MCF 10A (cell line): ENCODE measurements at places on chromosomes 7 and 10. TPM values are rescaled to one million over a fixed set of nuclear protein-coding genes. Genes with fewer than 3 reads are reported as not detected.
A peak's percentile ranks its signal among the peaks of the same experiment; 100 is the strongest.

- peaks cover 26% of the 10 kb centered on the region for H3K36me3 ChIP-seq
- DNase-seq: no peak
- H3K4me1 ChIP-seq: peaks cover 22% of the 10 kb centered on the region
- H3K27ac ChIP-seq: no peak overlapping the region
- no peak overlapping the region for H3K4me3 ChIP-seq
- no peaks in the 10 kb centered on the region for H3K27me3 ChIP-seq
Measured at GRCh38 chr10:59885430-59886134, 20.8 kb downstream of the CCDC6 start.

GRCh38 chr10:24848195-24848594 lies 104.2 kb downstream of the PRTFDC1 start:
- no peaks in the 10 kb centered on the region for H3K27me3 ChIP-seq
- no peak overlapping the region for H3K4me3 ChIP-seq
- H3K4me1 ChIP-seq: peaks cover 27% of the 10 kb centered on the region

DNA sequence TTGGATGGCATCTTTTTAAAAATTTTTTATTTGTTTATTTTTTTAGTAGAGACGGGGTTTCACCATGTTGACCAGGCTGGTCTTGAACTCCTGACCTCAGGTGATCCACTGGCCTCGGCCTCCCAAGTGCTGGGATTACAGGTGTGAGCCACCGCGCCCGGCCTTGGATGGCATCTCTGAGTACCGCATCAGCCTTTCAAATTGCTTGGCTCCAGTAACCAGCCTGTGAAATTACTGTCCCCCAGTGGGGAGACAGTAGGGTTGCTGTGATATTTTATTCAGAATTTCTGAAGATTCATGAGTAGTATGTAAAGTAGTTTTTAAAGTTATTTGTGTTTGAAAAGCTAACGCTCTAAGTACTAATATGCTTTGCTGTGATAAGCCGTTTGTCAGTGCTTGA lies 1.2 kb downstream of the NUB1 start:
- H3K27ac ChIP-seq: peak overlapping the region; percentile 35
- peaks cover 39% of the 10 kb centered on the region for H3K36me3 ChIP-seq
- H3K27me3 ChIP-seq: no peaks in the 10 kb centered on the region
- H3K4me3 ChIP-seq: peak overlapping the region; percentile 77

DNA sequence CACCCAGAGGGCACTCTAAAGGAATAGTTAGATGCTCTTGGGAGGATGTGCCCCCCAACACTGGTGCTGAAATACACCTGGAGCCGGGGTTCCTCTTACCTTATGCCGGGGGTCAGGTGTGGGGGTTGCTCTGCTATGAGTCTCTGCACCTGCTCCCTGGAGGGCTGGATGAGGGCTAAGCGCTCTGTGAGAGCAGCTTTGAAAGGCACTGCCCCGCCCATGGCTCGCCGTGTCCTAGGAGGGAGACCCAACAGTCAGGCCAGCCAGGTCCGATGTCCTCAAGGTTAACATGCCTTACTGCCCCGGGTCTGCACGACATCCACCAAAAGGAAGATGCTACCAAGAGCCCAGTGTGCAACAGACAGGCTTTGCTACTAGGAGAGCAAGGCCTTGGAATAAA lies 31.7 kb downstream of the PSPH start:
- peaks cover 81% of the 10 kb centered on the region for H3K36me3 ChIP-seq
- DNase-seq: no peak
- peaks cover 5% of the 10 kb centered on the region for H3K4me1 ChIP-seq
- no peak overlapping the region for H3K27ac ChIP-seq

- no peaks in the 10 kb centered on the region for H3K27me3 ChIP-seq
- no peak overlapping the region for H3K4me3 ChIP-seq
- no peak overlapping the region for H3K27ac ChIP-seq
Measured at GRCh38 chr7:28245123-28245878, 64.7 kb upstream of the JAZF1 start.

GRCh38 chr7:94425546-94425945 lies 30.9 kb downstream of the COL1A2 start:
- peaks cover 8% of the 10 kb centered on the region for H3K4me1 ChIP-seq
- H3K27me3 ChIP-seq: no peaks in the 10 kb centered on the region
- no peak overlapping the region for H3K4me3 ChIP-seq
- peak overlapping the region; percentile 40 for H3K27ac ChIP-seq

GRCh38 chr10:102009801-102010425 lies 46.1 kb downstream of the ARMH3 start:
- no peak overlapping the region for H3K4me3 ChIP-seq
- H3K27me3 ChIP-seq: no peaks in the 10 kb centered on the region
- peak; percentile 87 for DNase-seq
- H3K36me3 ChIP-seq: peaks cover 52% of the 10 kb centered on the region

DNA sequence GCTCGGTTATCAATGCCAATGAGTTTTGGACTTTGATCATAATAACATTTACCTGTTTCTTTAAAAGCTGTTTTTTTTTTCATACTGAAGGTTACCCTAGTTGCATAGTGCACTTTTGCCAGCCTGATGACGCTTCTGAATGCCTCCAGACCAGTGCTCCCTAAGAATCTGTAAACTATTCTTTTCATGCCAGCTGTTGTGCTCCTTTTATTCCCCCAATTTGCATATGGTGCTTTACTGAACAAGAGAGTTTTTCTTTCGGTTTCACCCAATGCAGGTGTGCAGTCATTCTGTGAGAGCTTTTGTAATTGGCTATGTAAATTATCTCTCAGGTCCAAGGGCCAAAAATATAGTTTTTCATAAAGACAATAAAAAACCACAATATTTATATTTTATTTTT lies 48.1 kb upstream of the GLCCI1 start:
- no peak for DNase-seq
- no peak overlapping the region for H3K27ac ChIP-seq
- H3K36me3 ChIP-seq: no peaks in the 10 kb centered on the region
- H3K27me3 ChIP-seq: no peaks in the 10 kb centered on the region

DNA sequence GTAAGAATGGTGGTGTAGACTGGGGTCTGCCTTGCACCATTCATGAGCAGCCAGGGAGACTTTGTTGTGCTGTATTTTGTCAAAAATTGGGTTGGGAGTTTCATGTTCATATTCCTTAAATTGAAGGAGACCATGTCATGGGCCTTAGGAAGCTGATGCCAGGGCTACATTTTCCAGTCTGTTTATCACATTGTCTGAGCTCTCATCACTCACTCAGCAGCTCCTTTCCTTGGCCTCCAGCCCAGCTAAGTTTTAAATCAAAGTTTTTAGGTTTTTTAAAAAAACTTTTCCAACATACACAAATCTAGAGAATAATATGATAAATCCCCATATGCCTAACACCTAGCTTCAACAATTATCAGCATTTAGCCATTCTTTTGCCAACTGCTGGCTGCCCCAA lies 12.6 kb upstream of the FAM13C start:
- no peak for DNase-seq
- no peak overlapping the region for H3K4me3 ChIP-seq
- no peaks in the 10 kb centered on the region for H3K4me1 ChIP-seq
- H3K27me3 ChIP-seq: no peaks in the 10 kb centered on the region
- H3K36me3 ChIP-seq: no peaks in the 10 kb centered on the region
- no peak overlapping the region for H3K27ac ChIP-seq

DNA sequence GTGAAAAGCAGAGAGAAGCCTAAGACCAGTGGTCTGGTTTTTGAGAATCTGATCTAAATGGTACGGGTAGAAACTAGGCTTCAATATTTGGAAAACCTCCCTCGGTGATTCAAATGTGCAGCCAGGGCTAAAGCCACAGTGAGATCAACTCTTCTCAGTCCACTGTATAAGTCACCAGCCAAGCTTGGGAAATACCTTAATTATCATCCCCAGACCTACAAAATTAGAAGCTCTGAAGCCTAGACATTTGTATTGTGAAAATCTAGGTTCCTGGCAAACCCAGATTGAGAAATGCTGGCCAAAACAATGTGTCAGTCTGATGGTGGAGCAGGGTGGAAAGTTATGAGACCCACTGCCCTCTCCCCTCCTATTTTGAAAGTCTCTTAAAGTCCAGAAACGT lies 131.7 kb downstream of the DGKI start:
- H3K4me1 ChIP-seq: peaks cover 5% of the 10 kb centered on the region
- no peak overlapping the region for H3K27ac ChIP-seq
- H3K4me3 ChIP-seq: no peak overlapping the region
- no peaks in the 10 kb centered on the region for H3K36me3 ChIP-seq
- no peaks in the 10 kb centered on the region for H3K27me3 ChIP-seq
- DNase-seq: no peak

DNA sequence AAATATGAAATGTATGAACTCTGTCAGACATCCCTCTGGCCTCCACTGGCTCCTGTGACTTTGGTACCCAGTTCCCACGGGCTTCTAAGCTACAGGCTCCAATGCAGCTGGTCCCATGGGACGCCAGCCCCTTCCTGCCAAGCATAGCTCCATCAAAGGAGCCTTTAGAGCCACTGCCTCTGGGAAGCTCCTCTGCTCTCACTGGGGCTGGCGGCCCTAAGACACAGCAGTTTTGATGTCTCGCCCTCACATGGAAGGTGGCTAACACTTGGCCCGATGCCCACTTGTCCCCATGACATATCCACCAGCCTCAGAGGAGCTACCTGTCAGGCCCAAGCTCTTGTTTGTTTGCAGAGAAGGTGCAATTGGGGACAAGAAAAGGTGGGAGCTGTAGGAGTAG lies 453.7 kb upstream of the LRRN3 start:
- no peaks in the 10 kb centered on the region for H3K27me3 ChIP-seq
- H3K36me3 ChIP-seq: no peaks in the 10 kb centered on the region
- no peak overlapping the region for H3K4me3 ChIP-seq

GRCh38 chr7:51457079-51457478 lies 140.5 kb upstream of the COBL start:
- no peaks in the 10 kb centered on the region for H3K4me1 ChIP-seq
- no peaks in the 10 kb centered on the region for H3K36me3 ChIP-seq
- peaks cover 65% of the 10 kb centered on the region for H3K27me3 ChIP-seq
- DNase-seq: no peak

DNA sequence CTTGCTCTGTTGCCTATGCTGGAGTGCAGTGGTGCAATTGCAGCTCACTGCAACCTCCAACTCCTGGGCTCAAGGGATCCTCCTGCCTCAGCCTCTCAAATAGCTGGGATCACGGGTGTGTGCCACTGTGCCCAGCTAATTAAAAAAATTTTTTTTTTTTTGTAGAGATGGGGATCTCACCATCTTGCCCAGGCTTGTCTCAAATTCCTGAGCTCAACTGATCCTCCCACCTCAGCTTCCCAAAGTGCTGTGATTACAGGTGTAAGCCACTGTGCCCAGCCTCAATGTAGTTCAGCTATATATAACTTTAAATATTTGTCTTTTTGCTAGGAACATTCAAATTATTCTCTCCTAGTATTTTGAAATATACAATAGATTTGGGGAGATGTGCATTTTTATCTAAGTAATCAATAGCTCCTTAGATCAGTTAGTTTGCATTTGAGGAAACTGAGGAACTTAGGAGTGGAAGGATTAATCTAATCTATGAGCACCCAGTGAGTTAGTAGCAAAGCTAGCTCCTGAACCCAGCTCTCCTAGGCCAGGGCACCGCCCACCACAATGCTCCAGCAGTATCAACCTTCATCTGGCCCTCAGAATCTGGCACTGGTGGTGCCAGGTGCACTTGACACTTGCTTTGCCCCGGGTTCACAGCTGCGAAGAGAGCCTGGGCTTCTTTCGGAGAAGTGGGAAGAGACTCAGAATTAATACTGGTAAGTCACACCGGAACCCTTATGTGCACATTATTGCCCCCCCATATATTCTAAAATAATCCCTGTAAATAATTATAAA lies 5.9 kb upstream of the LRMDA start:
- DNase-seq: peak; percentile 13
- no peaks in the 10 kb centered on the region for H3K27me3 ChIP-seq
- H3K27ac ChIP-seq: no peak overlapping the region
- H3K4me1 ChIP-seq: peaks cover 25% of the 10 kb centered on the region
- H3K4me3 ChIP-seq: no peak overlapping the region

GRCh38 chr10:101464599-101464998 lies 110.6 kb downstream of the BTRC start:
- H3K27ac ChIP-seq: peak overlapping the region; percentile 35
- H3K36me3 ChIP-seq: peaks cover 9% of the 10 kb centered on the region
- H3K27me3 ChIP-seq: no peaks in the 10 kb centered on the region
- H3K4me3 ChIP-seq: no peak overlapping the region
- H3K4me1 ChIP-seq: no peaks in the 10 kb centered on the region

DNA sequence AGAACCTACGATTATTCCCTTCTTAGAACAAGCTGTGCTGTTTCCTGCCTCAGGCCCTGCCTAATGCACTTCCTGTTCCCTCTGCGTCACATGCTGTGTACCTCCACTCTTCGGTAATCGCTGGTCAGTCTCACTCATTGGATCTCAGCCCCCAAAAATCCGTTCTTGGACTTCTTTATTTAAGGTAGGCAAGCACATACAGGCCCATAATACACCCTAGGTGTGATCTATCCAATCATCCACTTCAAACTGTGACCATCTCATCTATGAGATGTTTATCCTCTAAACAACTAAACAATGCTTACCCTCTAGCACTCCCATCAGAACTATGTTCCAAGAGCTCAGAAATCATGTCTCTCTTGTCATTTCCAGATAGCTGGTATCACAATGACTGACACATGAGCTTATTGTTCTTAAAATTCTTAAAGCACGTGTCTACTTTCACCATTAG lies 83.9 kb downstream of the CADPS2 start:
- DNase-seq: no peak
- H3K27me3 ChIP-seq: no peaks in the 10 kb centered on the region
- peak overlapping the region; percentile 10 for H3K27ac ChIP-seq
- H3K36me3 ChIP-seq: no peaks in the 10 kb centered on the region
- H3K4me3 ChIP-seq: no peak overlapping the region
- H3K4me1 ChIP-seq: no peaks in the 10 kb centered on the region

- no peak overlapping the region for H3K4me3 ChIP-seq
- no peak overlapping the region for H3K27ac ChIP-seq
- H3K27me3 ChIP-seq: peaks cover 8% of the 10 kb centered on the region
Measured at GRCh38 chr10:95834406-95834805, 73.4 kb upstream of the CC2D2B start.

LRRC17 gene
- total RNA-seq: 0.21 and 0.83 TPM in 2 replicates

GCK gene
- not detected in 2 replicates for total RNA-seq

ZNF680 gene
- 6.0 and 11.7 TPM in 2 replicates for total RNA-seq

LIPF gene
- total RNA-seq: not detected in 2 replicates

SPRN gene
- total RNA-seq: not detected in 2 replicates

TRIM56 gene
- 29.6 and 36.8 TPM in 2 replicates for total RNA-seq

ITGA8 gene
- not detected in 2 replicates for total RNA-seq
